ENCODE measurements at places on chromosomes 5 and 9. TPM values are rescaled to one million over a fixed set of nuclear protein-coding genes. Genes with fewer than 3 reads are reported as not detected.

DNA sequence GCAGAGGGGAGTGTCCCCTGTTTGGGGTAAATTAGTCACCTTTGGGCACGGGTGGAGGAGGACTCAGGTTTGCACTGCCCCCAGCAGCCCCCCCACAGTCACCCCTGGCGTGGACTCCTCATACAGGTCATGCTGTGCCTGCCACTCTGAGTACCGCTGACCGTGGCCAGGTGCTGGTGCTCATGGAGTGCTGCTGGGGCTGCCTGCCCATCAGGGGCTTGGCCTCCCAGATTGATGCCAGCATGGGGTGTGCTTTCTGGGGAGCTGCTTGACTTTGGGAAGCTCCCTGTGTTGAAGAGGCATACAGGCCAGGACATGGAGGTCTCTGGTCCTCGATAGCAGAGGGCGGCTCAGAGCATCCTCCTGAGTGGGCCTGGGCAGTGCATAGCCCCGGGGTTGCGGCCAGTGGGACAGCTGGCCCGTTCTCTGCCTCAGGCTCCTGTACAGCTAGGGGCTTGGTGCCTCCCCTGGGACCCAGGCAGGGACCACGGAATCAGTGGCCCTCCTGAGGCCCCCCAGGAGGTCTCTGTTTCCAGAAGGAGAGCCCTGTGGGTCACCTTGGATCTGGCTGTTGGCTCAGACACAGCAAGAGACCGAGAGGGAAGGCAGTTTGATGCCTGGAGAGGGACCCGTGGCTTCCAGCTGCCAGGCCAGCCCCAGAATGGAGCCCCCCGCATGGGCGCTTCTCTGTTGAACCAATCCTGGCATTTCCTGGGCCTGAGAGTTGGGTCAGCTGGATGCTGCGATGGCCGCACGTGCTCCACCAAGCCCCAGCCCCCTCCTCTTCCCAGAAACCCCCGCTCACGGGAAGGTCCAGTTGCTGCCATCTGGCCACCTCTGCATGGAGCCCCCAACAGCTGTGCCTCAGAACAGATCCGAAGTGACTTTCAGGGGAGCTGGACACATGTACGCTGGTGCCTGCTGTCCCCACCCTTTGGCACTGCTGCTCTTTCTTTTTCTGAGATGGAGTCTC lies 6.1 kb upstream of the AJM1 start:
- no peak for DNase-seq

- no peak for DNase-seq
Observed at GRCh38 chr5:13250464-13251291, 693.8 kb downstream of the DNAH5 start.

DNA sequence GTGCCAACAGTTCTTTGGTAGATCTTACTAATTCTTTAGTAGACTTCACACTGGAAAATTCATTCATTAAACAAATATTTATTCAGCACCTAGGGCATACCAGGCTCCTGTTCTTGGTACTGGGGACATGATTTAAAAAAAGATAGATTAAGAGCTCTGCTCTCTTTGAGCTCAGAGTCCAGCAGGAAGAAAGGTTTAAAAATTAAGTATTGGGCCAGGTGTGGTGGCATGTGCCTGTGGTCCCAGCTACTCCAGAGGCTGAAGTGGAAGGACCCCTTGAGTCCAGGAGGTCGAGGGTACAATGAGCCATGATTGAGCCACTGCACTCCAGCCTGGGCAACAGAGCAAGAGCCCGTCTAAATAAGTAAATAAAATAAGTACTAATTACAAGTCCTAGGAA lies 41.4 kb downstream of the ENC1 start:
- no peak for DNase-seq

GRCh38 chr9:100087218-100087617 lies 11.6 kb downstream of the ERP44 start:
- DNase-seq: no peak

DNA sequence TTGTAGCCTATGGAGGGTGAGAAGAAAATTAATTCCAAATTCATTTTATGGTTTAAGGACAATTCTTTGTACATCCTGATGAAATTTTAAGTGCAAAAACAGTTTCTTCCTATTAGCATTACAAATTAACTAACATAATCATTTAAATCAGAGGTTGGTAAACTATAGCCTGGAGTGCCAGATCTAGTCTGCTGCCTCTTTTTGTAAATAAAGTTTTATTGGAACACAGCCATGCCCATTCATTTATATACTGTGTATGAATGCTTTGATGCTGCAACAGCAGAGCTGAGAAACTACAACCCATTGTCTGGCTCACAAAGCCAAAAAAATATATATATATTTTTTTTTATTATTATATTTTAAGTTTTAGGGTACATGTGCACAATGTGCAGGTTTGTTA lies 80.2 kb downstream of the FNIP1 start:
- no peak for DNase-seq

DNA sequence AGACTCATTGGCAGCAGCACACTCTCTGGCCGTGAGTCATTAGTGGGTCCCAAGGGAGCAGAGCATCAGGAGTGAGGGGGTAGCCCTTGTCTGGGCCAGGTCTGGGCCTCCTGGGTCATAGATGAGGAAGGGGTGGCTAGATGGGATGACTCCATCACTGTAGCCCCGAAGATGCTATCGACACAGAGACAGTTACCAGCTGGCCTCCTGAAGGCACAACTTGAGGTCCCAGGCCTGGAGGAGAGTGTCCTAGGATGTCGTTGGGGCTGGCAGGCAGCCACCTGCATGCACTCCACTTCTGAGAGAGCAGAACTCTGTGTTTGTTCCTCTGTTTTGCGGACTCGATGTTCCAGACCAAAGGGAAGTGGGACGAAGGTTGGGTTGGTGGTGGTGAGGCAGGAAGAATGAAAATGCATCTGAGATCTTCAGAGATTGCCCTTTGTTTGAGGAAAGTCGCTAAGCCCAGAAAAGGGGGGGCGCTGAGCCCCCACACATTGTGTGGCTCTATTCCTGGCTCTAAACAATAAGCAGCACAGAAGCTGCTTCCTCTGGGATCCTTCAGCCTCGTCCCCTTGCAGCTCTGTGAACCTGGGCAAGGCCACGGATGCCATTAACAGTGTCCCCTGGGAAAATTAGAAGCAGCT lies 4.7 kb downstream of the BTNL9 start:
- DNase-seq: no peak

DNA sequence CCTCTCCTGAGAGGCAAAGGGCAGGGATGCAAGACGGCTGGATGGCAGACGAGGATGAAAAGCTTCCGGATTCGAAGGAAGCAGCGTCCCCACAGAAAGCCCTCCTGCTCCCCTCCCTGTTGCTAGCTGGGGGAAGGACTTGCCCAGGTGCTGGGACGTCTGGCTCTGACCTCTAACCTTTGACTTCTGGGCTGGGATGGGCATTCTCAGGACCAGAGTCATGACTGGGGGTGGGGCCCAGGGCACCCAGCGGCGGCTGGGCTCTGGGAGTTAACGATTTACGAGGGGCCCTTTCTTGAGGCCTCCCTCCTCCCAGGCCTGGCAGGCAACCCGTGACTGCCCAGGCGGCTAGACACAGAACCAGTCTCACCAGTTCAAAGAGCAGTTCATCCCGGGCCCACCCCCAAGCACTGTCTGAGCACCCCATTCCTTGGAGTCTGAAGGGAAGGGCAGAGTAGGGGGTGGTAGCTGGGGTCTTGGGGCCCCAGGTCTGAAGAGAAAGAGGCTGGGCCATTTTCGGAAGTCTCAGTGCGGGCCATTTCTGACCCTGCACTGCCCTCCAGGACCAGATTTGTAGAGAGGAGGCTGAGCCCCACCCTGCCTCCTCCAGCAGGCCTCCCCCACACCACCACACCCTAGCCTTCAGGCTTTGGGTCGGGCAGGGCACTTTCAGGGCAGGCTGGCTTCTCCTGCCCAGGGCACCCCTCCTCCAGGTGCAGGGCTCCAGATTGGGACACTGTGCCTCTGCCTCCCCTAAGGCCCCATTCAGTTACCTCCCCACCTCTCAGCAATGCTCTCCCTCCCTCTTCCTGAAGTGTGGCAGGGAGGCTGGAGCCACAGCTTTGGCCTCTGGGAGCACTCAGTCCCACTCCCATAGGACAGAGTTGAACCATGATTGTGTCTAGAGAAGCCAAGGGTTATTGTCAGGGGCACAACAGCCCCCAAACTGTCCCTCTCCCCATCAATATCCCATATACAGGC lies 5.0 kb upstream of the CXXC5 start:
- peak; percentile 74 for DNase-seq

- DNase-seq: no peak
Observed at GRCh38 chr5:132635873-132636272, 22.1 kb upstream of the IL13 start.

DNA sequence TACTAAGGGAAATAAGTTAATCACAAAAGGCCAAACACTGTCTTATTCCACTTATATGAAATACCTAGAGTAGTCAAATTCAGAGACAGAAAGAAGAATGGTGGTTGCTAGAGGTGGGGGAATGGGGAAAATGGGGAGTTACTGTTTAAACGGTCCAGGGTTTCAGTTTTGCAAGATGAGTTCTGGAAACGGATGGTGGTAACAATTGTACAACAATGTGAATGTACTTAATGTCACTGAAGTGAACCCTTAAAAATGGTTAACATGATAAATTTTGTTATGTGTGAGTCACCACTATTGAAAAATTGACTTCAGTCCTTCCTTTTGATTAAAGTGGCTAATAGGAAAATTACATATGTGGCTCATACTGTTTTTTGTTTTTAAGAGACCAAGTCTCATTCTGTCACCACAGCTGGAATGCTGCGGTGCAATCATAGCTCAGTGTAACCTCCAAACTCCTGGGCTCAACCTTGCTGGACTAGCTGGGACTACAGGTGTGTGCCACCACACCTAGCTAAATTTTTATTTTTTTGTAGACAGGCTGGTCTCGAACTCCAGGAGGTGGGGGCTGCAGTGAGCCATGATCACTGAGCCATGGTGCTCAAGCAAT lies 8.7 kb downstream of the UBQLN1 start:
- no peak for DNase-seq

DNA sequence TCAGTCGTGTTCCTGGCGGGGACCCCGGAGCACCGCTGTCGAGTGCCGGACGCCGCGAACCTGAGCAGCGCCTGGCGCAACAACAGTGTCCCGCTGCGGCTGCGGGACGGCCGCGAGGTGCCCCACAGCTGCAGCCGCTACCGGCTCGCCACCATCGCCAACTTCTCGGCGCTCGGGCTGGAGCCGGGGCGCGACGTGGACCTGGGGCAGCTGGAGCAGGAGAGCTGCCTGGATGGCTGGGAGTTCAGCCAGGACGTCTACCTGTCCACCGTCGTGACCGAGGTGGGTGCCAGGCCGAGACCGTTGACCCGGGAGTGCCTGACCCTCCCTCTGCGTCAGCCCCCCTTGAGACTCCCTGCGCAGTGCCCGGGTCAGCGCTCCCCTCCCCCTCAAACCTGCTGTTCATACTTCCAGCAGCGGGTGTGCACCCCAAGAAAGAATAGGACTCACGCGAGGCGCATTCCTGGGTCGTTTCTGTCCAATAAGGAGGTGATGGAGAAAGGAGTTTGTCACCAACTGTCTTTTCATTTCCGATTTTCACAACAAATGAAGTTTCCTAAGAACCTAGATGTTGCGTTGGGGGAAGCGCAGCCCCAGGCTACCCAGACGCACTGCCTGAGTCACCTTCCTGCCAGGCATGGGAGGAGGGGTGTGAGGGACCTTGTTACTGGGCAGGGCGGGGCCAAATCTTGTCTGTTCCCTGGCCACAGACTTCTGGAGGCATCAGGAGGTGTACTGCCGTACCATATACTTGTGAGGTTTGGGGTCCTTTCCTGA lies 722 bp downstream of the SLC22A4 start:
- DNase-seq: peak; percentile 90

DNA sequence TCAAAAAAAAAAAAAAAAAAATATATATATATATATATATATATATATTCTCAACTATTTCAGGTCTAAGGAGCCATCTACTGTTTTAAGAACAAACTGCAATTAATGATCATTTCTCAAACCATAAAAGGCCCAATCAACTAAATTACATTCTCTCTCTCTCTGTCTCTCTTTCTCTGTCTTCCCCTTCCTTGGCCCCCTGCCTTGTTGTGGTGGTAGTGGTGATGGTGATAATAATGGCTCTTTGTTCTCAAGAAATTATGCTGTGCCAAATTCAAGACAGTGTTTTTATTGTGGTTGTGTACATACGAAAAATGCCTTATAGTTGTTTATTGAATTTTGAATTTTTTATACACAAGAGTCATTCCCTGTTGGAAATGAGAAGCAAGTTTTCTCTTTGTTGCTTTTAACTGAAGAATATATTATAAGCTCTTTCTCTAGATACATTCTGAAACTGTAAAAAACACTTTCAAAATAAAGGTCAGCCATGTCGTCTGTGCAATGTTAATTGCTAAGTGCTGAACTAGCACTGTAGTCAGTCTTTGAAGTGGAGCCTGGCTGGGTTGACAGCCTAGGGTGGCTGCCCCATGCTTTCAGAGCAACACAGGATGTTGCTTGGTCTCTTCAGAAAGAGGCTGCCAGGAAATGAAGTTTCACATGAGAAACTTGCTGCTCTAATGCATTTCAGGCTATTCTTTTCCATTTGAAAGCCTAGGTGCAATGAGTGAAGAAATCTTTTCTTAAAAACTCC lies 96.0 kb downstream of the HINT1 start:
- no peak for DNase-seq

DNA sequence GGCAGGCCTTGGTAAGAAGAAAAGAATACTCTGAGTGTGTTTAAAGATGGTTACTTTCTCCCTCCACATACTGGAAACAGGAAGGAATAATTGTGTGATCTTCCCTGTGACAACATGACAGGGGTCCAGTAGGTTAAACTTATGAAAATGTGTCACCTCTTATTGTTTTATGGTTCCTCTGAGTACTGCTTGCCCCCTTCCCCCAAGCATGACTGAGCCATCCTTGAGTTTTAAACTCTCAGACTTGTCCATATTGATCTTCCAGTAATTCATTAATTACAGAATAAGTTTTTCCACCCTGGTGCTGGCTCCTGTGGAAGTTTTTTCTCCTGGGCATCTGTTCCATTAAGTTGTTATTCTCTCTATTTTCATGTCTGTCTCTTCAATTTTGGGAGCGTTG lies 95.8 kb downstream of the CNTLN start:
- no peak for DNase-seq

DNA sequence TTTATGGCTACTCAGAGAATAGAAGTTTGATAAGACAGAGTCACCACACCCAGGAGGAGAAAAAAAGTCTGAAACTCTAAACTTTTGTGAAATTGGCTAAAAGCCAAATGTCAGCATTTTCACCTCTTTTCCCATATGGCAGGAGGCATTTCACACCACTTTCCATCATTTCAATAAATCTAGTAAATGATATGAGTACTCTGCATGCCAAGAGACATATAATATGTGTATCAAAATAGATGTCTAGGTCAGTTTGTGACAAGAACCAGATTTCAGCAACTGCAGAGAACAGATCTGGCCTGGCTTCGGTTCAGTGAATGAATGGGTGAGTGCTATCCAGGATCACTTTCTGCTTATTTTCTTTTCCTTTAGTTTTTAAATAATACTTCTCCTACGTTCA lies 470.8 kb downstream of the ENC1 start:
- DNase-seq: no peak

The DNAJC25 gene
- total RNA-seq: 12.2 TPM

The PCDHGA2 gene
- 1.8 TPM for total RNA-seq

The HABP4 gene
- total RNA-seq: 14.6 TPM

The SLC25A2 gene
- not detected for total RNA-seq

Data from upper lobe of left lung (tissue), 6 donors.